Fibroblast of lung (primary cell): ENCODE measurements at places on chromosomes 6 and 20.

DNA sequence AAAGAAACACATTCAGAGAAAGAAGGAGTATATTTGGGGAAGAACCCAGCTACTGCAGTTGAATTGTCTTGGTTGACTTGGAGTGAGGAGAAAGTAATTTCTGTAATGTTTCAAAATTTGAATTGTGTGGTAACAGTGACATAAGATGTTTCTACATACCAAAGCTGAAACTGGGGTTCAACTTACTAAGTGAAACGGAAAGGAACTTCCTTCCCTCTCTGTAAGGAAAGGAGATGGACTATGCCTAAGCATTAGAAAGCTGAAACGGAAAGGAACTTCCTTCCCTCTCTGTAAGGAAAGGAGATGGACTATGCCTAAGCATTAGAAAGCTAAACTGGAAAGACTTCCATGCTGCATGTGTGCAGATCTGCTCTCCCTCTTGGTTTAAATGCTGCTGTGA is 46.0 kb downstream of the HUS1B start:
- DNase-seq: no peak

GRCh38 chr6:87808005-87808757 is 106.1 kb upstream of the AKIRIN2 start:
- peak; percentile 89 for DNase-seq

DNA sequence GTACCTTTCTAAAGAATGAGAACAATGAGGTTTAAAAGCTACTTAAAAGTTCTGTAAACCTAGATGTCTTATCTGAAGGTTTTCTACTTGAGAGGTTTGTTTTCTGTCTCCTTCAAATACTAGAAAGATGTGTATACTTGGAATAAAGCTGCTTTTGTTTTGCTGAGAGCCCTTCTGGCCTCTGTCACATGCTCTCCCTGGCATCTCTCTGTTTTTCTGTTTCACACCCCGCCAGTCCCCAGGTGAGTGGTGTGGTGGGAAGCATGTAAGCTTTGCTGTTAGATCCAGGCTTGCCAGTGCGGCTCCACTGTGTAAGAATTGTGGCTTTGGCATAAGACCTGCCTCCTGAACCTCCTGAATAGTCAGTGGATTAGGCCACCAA is 56.8 kb downstream of the SNX9 start:
- no peak for DNase-seq

- DNase-seq: no peak
Observed at GRCh38 chr6:4778086-4778485, 1.9 kb downstream of the CDYL start.

- DNase-seq: peak; percentile 34
Observed at GRCh38 chr6:124854338-124854922, 107.8 kb upstream of the RNF217 start.

GRCh38 chr6:100549406-100550167 is 84.9 kb upstream of the SIM1 start:
- peak; percentile 88 for DNase-seq

DNA sequence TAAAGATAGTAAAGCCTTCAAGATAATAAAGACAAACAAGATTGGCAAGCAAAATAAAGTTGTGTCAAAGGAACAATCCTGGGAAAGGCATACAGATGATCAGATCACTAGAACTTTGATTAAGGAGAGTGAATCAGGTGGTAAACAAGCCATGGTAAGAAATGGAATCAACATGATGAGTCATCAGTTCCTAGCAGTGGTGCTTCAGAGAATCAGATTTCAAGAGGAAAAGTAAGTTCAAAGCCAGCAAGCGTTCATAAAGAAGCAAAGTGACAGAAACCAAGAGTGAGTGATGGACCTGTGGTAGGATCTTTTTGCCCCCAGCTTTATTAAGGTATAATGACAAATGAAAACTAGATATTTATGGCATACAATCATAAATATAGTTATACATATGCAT is 340.4 kb downstream of the TPBG start:
- peak; percentile 1 for DNase-seq

GRCh38 chr20:642398-643174 is 10.4 kb downstream of the SRXN1 start:
- DNase-seq: peak; percentile 12

DNA sequence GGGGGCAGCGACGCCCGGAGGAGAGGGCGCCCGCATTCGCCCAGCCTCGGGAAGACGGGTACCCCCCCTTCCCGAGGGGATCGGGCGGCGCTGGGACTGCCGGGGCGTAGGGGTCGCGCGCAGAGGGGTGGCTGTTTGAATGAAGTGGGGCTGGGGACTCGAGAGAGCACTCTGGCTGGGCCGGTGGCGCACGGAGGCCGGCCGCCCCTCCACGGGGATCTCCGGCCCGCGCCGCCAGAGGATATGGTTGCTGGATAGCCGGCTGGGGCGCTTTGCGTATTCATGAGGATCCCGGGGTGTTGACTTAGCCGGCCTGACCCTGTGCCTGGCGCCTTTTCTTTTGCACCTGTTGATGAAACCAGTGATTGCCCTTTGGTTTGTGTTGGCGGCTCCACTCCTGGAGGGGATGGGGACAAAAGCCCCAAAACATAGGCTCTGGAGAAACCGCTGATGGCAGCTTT is 469 bp downstream of the SYNJ2 start:
- DNase-seq: peak; percentile 42

DNA sequence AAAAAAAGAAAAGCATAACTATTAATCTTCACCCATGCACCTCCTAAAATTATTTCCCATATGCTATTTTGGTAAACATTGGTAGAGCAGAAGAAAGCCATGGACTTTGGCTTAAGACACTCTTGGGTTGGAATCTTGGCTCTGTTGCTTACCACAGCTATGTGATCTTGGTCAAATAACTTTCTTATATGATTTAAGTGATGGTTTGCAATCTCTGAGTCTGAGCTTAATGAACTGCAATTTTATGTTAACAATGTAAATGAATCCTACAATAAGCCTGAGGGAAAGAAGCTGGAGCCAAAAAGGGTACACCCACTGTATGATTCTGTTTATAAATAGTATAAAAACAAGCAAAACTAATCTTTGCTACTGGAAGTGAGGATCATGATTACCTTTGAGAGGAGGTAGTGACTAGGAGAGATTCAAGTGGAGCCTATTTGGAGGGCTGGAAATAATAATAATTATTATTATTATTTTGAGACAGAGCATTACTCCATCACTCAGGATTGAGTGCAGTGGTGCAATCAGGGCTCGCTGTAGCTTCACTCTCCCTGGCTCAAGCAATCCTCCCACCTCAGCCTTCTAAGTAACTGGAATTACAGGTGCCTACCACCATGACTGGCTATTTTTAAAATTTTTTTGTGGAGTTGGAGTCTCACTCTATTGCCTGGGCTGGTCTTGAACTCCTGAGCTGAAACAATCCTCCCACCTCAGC is 34.5 kb downstream of the ABRACL start:
- DNase-seq: peak; percentile 52

- DNase-seq: no peak
Observed at GRCh38 chr20:24108581-24108980, 120.0 kb upstream of the GGTLC1 start.

DNA sequence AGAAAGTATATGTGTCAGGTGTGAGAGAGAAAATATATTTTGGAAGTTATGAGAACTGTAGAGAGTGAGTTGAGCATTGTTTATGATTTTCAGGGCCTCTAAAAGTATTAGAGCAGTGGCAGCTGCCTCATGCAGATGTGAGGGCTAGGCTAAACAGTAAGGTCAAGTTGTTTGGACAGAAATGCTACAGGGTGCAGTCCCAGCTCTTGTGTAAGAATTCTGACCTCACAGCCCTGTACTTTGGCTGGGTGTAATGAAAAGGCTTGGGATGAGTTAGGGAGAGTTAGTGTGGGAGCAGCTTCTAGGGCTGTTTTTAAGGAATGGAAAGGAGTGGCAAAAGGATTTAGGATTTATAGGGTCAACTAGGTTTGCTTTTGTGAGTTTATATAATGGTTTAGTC is 764.8 kb upstream of the ADGRB3 start:
- DNase-seq: peak; percentile 80

DNA sequence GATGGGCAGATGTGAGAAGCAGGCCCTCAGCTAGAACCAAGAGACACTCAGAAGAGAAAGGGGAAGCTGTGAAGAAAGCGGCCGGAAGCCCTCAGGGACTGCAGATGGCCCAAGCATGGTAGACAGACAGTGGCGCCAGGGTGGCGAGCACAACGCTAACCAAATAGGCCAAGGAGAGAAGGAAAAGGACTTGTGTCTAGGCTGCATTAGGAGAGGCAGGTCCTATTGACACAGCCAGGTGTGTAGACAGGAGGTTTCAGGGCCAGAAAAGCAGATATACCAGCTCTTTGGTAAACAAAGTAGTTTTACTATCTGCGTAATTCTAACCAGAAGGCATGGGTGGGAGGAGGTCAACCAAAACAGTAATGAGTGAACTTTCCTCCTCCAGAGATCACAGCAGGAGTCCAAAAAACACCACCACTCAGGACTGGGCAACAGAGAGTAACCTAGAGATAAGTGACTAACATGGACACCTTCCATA is 15.8 kb upstream of the MAP7 start:
- DNase-seq: no peak

DNA sequence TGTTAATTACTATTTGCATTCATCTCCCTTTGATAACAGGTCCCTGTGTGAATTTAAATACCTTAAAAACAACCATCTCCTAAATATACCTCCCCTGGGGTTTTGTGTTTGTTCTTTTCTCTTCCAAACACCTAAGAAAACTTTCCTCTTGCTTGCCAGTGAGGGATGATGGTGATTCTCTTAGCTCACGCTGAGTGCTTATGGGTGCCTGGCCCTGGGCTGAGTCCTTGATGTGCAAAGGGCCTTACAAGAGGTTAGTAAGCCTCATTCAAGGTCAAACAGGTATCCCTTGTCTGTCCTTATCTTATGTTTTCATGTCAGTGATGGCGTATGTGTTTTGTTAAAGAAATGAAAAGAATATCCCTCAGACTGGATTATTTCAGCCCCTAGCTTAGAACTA is 76.3 kb downstream of the SYCP2L start:
- DNase-seq: no peak

DNA sequence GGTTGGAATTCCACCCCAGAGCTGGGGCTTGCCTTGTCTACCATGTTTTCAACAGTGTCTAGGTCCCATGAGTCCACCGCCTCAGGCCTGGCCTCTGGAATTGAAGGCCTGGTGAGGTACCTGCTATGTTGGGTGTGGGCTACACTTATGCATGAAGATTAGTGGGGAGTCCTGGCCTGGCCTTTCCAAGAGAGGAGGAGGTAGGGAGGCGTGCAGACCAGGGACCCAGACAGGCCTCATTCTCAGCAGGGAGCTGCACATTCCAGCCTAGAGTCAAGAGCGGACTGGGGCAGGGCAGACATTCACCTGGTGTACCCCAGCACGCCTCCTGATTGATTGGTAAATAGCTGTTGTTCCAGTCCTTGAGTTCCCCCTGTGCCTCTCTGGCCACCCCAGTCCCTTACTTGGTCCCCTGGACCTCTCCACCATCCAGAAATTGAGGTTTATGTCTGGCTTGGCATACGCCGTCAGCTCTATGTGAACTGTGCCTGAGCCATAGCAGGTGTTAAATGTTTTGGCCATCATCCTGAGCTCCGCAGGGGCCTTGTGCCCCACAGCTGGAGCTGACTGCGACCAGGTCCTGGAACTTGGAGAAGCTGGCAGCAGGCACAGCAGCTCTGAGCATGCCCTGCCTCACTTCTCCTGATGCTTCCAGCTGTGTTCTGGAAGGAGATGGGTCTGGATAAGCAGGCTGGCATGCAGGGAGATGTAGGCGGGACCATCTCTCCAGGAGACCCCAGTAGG is 8.2 kb upstream of the VEGFA start:
- DNase-seq: no peak

GRCh38 chr6:64714073-64714472 is 993.0 kb downstream of the EYS start:
- DNase-seq: no peak

DNA sequence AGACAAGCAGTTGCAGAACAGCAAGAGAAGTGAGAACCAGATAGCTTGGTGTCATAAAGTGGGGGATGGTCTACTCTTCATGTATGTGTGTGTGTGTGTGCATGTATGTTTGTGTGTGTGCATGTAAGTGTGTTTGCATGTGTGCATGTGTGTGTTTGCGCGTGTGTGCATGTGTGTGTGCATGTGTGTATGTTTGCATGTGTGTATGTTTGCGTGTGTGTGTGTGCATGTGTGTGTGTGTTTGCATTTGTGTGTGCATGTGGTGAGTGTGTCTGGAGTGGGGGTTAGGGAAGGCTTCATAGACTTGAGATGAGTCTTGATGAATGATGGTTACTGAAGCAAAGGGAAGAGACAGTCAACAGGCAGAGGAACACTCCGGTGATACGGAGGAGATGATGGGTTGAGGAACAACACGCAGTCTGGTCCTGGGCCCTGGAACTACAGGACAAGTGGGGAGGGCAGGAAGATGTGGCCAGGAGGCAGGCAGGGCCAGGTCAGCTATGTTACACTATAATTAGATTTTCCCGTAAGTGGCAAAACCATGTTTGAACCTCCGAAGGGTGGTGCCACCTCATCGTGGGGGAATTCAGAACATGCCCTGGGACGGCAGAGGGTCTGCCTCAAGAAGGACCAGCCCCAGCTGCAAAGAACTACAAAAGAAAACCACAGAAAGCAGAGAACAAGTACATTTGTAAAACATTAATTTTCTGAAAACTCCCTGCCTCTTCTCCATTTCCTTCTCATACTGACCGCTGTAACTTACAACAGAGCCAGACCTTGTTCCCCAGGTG is 38.7 kb upstream of the PDE10A start:
- DNase-seq: no peak

DNA sequence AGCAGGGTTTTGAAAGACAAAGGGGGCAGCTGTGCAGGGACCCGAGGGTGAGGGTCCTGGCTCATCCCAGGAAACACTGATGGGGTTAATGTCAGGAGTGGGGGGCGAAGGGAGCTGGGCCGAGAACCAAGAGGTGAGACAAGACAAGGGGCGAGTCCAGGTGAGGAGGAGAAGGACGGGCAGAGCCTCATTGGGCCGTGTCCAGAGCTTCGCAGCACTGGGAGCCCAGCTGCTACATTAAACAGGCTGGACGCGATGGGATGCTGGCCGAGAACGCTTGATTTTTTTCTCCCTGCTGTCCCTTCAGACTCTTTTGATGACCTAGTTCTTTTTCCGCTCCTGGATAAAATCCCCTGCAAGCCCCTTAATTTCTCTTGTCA is 172.8 kb upstream of the SNX9 start:
- DNase-seq: no peak

DNA sequence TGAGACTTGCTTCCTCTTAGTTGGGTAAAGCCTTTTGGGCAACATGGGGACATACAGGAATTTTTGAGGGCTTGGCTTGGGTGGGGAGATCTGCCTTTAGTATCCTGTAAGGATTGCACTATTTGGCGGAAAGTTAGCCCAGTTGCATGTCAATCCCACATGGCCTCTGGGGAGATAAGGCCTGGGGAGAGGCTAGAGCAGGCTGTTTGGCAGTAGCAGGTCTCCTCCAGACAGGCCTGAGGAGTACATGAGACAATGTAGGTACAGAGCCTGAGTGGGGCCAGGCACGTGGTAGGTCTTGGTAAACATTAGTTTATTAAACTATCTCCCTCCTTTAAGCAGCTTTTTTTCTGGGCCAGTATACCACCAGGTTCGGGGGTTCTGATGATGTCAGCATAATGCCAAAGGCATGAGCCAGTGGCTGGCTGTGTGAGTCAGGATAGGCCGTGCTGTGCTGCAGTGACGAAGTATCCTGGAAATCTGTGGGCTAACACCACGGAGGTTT is 147.9 kb downstream of the VEGFA start:
- DNase-seq: peak; percentile 77
